Hippocampal formation (tissue), 2 donors: ENCODE measurements at places on chromosomes 13 and 19.

- DNase-seq: peak; percentile 40
Measured at GRCh38 chr19:4304538-4305256, at the start of gene FSD1. Gene FSD1 (plus strand): TSS chr19:4304598. CDS start chr19:4304747, 149 bp downstream.

DNA sequence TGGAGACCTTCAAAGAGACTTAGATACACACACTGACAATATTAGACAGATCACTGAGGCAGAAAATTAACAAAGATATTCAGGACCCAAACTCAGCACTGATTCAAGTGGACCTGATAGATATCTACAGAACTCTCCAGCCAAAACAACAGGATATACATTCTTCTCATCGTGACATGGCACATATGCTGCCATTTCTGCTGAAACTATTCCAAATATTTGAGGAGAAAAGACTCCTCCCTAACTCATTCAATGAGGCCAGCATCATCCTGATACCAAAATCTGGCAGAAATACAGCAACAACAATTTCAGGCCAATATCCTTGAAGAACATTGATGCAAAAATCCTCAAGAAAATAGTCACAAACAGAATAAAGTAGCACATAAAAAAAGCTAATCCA is 53.3 kb downstream of the TRPC4 start:
- no peak for DNase-seq

DNA sequence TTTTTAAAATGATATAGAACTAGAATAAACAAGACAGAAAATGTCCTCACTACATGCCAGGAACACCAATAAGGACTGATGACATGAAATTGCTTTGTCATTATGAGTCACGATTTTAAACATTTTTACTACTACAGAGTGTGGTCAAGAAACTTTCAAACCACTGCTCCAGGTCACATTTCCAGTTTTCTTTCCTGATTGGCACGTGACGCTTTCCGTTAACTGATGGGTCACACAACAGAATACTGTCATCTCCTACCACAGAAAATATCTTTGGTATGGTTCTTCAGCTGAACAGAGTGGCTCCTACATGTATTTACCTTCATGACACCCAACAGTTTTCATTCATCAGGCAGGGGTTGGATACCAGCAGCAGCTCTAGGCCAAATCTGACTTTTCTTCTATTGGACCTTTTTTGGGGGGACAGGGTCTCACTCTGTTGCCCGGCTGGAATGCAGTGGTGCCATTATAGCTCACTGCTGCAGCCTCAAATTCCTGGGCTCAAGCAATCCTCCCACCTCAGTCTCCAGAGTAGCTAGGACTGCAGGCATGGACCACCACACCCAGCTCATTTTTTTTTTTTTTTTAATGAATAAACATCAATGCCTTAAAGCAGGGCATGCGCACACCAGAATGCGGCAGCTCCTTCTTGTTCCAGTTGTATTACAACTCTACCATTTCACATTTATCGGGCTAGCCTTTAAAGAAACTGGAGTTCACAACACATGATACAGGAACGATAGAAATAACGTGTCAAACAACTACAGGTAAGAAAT is 147.4 kb downstream of the RNF17 start:
- no peak for DNase-seq

GRCh38 chr13:77105051-77105450 is 78.1 kb upstream of the FBXL3 start:
- no peak for DNase-seq

GRCh38 chr19:6464070-6464873 is at the start of gene CRB3:
Gene CRB3 (plus strand): TSS chr19:6464271. CDS start chr19:6464702, 431 bp downstream.
- no peak for DNase-seq

GRCh38 chr19:5967994-5968430 is 9.9 kb downstream of the RANBP3 start:
- DNase-seq: peak; percentile 57

DNA sequence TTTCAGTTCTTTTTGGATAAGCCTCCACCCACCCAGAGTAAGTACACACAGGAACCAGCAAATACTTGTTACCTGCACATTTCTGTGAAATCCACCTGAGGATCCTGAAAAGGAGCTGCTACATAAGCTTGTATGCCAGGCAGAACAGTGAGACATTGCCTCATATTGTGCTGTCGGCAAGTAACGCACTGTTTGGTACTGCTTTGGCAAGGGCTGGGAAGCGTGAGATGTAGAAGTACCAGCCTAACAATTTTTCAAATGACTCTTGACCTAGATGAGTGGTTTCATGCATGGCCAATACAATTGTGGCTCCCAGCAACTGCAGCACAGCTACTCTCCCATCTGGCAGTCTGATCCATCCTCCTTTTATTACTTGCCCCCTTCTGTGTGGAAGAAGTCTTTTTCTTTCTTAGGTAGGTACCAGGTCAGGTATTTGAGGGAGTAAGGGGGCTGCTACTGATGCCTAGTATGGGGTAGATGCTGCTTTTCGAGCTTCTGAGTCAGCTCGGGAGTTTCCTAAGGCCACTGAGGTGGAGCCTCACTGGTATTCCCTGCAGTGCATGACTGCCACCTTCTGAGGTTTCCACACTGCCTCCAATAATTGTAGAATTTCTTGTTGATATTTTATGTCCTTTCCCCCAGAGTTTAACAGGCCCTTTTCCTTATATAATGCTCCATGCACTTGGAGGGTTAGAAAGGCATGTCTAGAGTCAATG is 52.2 kb downstream of the ZNF737 start:
- peak; percentile 0 for DNase-seq

- DNase-seq: no peak
Measured at GRCh38 chr19:12346896-12347295, 13.5 kb upstream of the ZNF563 start.

DNA sequence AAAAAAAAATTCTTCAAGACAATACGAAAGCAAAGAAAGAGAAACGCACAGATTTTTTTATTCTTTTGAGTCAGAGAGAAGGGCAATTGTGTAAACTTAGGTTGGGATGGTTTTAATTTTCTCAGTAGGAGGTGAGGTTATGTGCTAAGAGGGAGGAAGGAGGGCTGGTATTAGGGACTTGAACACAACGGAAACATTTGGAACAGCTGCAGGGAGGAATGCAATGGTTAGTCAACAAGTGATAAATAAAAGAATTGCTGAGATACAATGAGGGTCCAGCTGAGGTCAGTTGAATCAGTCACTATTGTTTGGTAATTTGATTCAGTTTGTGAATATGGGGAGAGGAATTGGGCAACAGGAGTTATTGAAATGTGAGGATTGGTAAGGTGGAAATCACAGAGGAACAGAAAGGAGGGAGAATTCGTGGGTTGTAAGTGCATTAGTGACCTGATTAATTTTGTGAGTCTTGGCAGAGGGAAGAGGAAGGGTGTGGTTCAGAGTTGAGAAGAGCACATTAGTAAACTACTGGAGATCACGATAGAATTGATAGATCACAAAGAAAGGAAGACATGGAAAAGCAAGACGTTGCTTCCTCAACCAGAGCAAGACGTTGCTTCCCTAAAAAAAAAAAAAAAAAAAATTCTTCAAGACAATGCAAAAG is 499.5 kb upstream of the SPRY2 start:
- no peak for DNase-seq

- no peak for DNase-seq
Measured at GRCh38 chr13:66703597-66703996, 526.5 kb downstream of the PCDH9 start.

GRCh38 chr13:95754069-95754468 is 77.1 kb downstream of the DNAJC3 start:
- DNase-seq: no peak

GRCh38 chr13:45670189-45670885 is 31.8 kb upstream of the CBY2 start:
- DNase-seq: peak; percentile 6

- DNase-seq: no peak
Measured at GRCh38 chr13:97474349-97474980, 40.5 kb downstream of the RAP2A start.

- no peak for DNase-seq
Measured at GRCh38 chr19:11196406-11197287, 698 bp downstream of the KANK2 start.

DNA sequence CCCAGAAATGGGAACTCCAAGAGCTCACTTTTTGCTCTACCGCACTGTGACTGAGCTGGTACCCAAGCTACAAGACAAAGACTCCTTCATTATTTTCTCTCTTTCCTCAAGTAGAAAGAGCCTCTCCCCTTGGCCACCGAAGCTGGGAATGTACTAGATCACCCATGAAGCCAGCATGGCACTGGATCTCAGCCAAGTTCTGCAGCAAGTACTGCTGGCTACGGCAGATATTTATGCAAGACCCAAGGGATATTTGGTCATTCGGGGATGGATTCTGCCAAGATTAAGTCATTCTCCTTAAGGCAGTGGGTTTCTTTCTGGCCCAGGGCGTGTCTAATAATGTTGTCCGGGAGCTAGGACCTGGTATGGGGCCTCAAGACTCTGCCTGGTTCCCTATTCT is 633.5 kb downstream of the SLITRK1 start:
- no peak for DNase-seq

DNA sequence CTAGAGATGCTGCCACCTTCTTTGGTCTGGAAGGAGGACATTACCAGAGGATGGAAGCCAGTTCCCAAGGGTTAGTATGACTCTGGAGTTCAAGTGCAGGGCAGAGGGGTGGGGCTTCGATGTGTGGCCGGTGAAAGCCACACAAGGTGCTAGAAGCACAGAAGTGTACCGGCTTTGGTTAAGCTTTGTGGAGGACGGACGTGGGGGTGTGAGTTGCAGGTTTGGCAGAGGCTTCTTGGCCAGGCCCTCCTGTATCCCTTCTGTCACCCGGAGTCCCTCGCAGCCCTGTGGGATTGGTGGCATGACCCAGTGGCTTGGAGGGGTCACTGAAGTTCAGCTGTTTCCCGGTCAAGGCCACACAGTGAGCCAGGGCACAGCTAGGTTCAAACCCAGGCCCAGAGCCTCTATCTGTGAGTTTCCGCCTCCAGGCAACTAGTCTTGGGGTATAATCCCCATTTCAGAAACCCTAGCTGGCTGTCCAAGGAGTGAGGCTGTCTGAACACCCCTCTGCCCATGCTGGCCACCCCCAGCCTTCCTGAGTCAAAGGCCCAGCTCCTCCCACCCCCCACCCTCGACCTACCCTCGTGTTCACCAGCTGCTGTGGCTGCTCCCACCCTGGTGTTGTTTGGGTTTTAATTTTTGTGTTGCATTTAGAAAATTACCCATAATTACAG is 4.6 kb upstream of the SSBP4 start:
- no peak for DNase-seq

- DNase-seq: no peak
Measured at GRCh38 chr13:109256866-109257760, 529.3 kb downstream of the IRS2 start.

- DNase-seq: no peak
Measured at GRCh38 chr13:41502031-41502430, 44.7 kb downstream of the RGCC start.

DNA sequence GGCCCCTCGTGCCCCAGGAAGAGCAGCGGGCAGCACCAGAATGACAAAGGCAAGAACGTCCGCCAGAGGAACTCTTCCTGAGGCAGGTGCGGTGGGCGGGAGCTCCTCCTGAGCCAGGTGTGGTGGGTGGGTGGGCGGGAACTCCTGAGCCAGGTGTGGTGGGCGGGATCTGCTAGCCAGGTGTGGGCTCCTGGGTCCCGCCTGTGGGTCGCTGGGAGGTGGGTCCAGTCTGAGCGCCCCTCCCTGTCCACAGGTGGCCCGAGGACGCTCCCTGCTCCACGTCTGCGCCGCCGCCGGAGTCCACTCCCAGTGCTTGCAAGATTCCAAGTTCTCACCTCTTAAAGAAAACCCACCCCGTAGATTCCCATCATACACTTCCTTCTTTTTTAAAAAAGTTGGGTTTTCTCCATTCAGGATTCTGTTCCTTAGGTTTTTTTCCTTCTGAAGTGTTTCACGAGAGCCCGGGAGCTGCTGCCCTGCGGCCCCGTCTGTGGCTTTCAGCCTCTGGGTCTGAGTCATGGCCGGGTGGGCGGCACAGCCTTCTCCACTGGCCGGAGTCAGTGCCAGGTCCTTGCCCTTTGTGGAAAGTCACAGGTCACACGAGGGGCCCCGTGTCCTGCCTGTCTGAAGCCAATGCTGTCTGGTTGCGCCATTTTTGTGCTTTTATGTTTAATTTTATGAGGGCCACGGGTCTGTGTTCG is 7.0 kb upstream of the HCN2 start:
- DNase-seq: no peak

DNA sequence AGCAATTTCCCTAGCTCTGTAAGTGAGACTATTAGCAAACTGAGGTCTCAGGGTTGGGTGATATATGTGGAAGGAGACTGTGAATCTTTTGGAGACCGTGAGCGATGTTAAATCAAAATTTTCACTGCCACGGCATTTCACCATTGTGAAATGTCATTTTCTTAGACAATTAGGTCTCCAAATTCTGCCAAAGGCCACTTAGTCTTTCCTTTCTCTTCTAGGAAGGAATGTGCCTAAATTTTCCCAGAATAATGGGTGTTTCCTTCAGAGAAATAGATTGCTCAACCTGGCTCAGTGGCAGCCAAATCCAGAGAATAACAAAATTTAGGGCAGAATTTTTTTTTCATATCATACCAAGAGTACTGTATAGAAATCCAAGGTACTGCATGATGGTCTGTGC is 64.5 kb upstream of the SCEL start:
- no peak for DNase-seq

DNA sequence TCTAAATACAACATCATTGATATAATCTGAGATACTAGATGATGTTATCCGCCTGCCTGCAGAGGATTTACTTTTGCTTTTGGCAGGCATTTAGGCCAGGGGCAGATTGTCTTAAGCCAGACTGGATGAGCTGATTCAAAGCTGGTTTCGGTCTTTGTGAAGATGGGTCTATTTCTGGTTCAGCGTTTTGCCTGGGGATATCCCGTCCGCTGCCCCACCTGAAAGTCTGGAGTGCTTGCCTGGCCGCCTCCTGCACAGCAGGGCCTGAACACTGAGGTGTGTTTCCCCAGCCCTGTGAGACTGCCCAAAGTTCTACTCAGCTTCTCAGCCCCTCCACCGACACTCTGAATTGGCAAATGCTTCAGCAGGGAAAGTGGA is 149.7 kb downstream of the KATNAL1 start:
- DNase-seq: no peak

DNA sequence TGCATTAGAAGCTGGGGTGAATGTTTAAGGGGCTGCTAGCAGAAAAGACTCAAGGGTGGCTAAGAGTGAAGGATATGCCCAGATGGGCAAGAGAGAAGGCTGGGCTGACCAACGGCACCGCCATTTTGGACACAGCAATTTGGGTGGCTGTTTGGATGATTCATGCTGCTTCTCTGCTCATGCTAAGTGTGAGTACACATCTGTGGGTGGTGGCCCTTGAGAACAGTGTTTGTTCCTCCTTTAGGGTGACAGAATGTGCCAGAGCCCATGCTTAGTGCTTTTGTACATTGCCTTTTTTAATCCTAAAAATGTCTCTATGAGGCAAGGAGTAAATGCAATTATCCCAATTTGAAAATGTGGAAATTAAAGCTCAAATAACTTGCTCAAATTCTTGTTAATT is 9.8 kb downstream of the CBY2 start:
- no peak for DNase-seq

- DNase-seq: no peak
Measured at GRCh38 chr13:31038834-31039552, 106.5 kb downstream of the TEX26 start.
